NCI-H510A treated with DMSO at 0.1 percent for 48 hours (cell line): ENCODE measurements at places on chromosomes 12 and 14.
A peak's percentile ranks its signal among the peaks of the same experiment; 100 is the strongest.

GRCh38 chr12:42144158-42144407, 591 bp downstream of the GXYLT1 start:
- DNase-seq, result no peak

GRCh38 chr12:104827587-104827986, 130.5 kb downstream of the SLC41A2 start:
- DNase-seq, result no peak

- no peak for DNase-seq
Observed at GRCh38 chr12:114038962-114039361, 72.8 kb upstream of the RBM19 start.

DNA sequence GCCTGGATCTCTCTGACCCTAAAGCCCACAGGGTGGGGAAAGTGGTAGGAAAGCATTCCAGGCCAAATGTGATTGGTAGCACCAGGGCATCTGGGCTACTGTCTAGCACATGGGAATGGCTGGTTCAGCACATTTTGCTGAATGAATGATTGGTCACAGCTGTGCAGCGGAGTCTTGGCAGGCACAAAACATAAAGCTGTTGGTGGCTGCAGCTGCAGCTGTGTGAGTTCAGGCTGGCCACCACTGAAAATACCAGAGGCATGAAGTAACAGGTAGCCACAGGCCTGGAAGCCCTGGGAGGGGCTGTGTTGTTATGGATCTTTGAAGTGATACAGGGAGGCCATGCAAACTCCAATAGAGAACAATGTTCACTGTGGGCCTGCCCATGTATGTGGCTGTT, 72.7 kb downstream of the MYRFL start:
- no peak for DNase-seq

DNA sequence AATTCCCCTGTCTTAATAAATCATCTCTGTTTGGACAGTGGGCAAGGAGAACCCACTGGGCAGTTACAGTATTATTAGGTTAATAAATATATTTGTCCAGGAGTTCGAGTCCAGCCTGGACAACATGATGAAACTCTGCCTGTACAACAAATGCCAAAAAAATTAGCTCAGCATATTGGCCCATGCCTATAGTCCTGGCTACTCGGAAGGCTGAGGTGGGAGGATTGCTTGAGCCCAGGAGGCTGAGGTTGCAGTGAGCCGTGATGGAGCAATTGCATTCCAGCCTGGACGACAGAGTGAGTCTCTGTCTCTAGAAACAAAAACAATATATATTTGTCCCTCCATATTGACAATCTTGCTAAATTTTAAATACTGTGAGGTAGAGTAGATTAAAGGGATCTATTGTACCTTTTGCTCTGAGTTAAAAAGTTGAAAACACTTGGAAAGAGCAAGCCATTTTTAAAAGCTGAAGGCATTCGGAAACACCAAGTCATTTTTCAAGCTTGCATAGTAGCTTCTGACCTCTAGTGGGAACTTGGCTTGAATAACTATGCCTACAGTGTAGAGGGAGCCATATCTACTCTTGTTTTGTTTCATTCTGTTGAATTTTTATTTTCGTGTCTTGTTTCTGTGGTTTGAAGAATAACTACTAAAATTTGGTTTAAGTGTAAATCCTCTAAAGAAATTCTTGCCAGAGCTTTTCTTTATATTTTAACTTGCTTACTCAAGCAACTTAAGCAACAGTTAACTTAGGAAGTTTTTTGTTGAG, 14.6 kb upstream of the EEA1 start:
- DNase-seq, result no peak

DNA sequence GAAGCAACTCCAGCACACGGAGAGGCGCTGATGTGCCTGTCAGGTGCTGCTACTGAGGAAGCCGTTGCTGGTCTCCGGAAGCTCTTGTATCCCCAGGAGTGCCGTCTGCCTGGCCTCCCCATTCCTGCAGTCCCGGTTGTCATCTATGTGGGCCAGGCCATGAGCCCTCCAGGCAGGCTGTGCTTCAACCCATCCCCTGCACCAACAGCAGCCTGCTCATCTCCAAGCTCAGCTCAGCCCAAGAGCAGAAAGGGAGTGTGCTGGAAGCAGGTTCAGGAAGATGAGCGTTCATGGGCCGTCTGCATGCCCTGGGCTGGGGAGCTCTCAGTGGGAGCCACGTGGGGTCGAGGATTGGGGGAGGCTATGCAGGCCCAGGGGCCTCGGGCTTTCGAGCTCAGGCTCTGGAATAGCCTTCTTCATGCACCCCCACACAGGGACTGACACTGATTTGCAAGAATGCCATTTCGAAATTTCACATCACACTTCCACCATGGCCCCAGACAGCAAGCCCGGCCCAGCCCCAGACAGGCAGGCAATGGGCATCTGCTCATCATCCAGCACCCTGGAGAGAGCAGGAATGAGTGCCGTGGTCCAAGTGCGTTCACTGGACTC, 164.5 kb downstream of the KIF26A start:
- DNase-seq, result no peak

DNA sequence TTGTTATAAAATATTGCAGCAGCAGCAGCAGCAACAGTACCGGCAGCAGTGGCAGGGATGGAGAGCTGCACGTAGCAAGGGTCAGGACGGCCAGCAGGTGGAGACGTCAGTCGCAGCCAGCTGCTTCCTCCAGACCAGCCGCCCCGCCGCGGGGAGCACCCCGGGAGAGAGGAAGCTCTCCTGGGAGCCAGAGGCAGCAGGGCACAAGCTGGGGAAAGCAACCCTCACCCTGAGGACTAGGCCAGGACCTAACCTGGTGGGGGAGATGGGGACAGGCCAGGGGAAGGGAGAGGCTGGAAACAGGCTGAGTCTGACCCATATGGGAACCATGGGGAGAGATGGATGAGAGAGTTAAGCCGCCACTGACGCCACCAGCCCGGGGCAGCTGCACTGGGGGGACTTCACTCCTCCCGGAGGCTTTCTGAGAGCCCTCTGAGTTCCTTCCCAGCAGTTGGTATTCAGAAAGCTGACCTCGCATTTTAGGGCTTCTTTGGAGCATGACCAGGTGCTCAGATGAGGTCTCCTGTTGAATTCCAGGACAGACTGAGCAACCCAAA, 56.3 kb downstream of the SPTB start:
- DNase-seq, result peak; percentile 89

DNA sequence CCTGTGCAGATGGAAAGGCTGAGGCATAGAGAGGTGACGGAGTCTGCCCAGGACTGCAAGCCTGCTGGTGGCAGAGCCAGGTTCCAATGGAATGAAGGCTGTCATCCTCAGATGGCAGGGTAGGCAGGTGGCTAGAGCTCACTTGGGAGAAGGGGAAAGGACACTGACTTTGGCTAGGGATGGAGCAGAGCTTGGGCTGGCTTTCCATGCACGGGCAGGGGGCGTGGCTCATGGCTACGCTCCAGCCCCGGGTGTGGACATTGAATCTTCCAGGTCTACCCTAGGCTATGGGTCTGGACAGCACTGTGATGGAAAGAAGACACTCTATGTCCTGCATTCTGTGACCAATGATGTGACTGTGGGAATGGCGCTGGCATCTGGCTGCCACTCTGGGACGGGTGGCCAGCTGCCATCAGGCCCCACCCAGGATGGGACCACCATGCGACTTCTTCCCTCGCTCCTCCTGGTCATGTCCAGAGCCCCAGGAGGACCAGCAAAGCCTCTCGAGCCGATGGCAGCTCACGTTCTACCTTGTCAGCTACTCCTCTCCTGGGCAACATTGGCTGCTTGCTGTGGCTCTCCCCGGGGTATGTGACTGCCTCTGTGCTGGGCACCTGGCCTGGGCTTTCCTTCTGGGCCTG, 398.7 kb downstream of the TMEM121 start:
- DNase-seq, result no peak

DNA sequence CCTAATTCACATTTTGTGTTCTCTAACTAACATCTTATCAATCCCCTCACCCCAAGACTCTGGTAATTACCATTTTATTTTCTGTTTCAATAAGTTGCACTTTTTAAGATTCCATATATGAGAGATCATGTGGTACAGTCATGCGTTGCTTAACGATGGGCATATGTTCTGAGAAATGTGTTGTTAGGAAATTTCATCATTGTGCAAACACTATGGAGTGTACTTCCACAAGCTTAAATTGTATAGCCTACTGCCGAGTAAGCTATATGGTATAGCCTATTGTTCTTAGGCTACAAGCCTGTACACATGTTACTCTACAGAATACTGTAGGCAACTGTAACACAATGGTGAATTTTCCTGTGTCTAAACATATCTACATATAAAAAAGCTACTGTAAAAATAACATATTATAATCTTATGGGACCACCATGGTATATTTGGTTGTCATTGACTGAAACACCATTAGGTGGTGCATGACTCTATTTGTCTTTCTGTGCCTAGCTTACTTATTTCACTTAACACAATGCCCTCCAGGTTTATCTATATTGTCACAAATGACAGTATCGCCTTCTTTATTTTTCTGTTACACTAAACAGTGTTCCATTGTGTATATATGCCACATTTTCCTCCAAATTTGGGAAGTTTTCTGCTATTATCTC, 473.4 kb upstream of the LMO3 start:
- DNase-seq, result peak; percentile 50

DNA sequence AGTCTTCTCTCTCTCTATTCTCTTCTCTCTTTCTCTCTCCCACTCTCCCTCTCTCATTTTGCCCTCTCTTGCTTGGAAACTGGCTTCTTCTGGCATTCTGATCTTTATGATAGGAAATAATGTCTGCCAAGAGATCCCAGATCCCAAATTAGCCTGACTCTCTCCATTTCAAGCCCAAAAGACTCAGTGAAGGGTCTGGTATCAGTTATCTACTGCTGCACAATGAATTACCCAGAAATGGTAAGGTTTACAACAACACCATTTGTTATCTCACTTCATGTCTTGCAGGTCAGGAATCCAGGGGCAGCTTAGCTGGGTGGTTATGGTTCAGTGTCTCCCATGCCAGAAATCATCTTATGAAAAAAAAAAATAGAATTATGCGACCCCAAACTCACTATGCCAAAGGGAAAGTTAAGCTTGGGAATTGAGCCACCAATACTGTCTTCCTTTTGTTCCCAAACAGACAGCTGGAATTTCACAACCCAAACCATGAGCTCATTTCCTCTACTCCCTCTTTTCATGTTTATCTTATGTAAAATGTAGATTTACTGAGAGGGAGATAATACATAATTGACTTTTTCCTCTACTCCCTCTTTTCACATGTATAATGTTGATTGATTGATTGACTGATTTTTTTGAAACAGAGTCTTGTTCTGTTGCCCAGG, 67.8 kb upstream of the FICD start:
- no peak for DNase-seq

DNA sequence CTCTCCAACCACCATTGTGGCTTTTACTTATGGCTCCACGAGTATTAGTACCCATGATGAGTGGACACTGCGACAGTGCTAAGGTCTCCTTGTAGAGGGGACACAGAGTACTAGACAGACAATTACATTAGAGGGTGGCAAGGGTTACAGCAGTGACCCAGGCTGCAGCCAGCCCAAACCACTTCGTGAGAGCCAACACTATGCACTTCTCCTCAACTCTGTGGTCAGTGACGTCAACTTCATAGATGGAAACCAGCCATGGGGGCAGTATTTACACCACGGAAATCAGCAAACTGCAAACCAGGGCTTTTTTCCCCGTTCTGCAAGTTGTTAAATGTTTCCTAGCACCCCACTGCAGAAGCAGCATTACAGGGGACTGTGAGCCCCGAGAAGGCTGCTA, 61.6 kb upstream of the ZFP36L1 start:
- no peak for DNase-seq

DNA sequence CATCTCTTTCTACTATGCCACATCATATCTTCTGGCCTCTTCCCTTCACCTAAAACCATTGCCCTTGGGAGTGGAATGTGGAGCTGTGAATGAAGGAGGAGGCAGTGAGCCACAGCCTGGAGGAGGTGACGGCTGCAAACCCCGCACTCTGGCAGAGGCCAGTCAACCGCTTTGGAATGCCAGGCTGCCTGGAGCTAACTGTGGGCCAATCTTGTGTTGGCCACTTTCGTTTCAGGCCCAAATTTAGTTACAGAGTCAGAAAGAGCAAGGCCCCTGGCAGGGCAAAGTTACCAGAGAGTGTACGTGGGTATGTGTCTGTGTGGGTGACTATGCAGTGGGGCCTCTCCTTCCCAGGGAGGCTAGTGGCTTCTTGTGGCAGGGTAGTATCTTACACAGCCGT, 40.1 kb downstream of the CACNA1C start:
- no peak for DNase-seq

DNA sequence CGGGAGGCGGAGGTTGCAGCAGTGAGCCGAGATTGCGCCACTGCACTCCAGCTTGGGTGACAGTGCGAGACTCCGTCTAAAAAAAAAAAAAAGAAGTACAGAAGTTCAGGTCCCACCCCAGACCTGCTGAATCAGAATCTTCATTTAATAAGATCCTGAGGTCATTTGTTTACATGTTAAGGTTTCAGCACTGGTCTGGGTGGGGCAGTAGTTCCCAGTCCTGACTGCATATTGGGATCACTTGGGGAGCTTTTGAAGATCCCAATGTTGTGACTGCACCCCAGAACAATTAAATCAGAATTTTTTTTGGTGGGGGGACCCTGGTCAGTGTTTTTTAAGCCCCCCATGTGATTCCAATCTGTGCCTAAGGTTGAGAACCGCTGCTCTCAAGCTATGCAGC, 11.7 kb upstream of the COL2A1 start:
- no peak for DNase-seq

DNA sequence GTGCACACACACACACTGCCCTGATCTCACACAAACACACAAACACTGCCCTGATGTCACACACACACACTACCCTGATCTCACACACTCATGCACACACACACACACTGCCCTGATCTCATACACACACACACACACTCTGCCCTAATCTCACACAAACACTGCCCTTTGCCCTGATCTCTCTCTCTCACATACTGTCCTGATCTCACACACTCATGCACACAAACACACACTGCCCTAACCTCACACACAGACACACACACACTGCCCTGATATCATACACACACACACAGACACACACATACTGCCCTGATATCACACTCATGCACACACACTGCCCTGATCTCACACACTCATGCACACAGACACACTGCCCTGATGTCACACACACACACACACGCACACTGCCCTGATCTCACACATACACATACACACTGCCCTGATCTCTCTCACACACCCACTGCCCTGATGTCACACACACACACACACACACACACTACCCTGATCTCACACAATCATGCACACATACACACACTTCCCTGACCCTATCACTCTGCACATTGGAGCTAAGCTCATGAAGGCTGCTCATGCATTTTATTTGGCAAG, 97.6 kb upstream of the DIO3 start:
- no peak for DNase-seq

DNA sequence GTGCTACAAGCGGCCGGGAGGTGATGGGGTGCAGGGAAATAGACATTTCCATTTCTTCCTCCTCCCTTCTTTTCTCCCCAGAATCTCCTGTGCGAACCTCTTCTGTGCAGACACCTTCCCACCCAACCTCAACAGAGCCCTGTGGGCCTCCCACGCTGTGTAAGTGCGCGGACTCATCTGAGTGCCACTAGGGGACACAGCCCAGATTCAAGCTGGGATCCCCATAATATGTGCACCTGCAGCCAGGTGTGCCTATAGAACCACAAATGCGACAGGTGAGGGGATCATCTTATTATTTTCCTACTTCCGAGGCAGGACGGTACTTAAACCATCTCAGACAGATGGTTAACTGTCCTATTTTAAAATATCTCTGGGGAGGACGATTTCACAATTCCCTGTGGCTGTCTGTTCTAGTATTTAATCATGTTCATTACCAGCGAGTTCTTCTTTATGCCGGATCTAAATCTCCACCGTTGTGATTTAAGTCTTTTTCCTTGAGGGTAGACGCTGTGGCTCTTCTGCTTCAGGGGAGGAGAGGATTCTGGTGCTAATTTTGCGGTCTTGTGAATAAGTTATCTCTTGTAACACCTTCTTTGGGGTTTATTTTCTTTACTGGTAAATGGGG, 17.2 kb upstream of the CACNA1C start:
- no peak for DNase-seq
